ENCODE measurements at places on chromosomes 2 and 18.
A peak's percentile ranks its signal among the peaks of the same experiment; 100 is the strongest.

- H3K27me3 ChIP-seq, result no peaks in the 10 kb centered on the region
- DNase-seq, result peak; percentile 54
- no peaks in the 10 kb centered on the region for H3K4me1 ChIP-seq
- no peaks in the 10 kb centered on the region for H3K36me3 ChIP-seq
- peak overlapping the region; percentile 70 for H3K27ac ChIP-seq
- H3K4me3 ChIP-seq, result no peak overlapping the region
Measured at GRCh38 chr2:42008241-42008921, 39.4 kb upstream of the PKDCC start.

DNA sequence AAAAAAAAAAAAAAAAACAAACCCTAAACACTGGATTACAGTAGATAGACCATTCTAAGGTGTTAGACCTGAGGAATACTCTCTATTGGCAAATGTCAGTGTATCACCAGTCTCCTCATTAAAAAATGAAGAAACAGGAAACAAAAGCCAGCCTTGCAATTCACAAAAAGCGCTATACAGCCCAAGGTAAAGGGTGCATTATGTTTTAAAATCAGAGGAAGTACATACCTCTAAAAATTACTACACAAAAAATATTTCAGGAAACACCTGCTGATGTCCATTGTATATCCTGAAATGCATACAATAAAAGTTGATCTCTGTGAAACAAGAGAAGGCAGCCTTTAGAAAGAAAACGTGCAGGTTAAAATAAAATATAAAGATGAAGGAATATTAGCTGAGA is 54.9 kb upstream of the TSPYL6 start:
- no peak overlapping the region for H3K4me3 ChIP-seq
- H3K36me3 ChIP-seq, result no peaks in the 10 kb centered on the region
- no peak overlapping the region for H3K27ac ChIP-seq
- no peak for DNase-seq

DNA sequence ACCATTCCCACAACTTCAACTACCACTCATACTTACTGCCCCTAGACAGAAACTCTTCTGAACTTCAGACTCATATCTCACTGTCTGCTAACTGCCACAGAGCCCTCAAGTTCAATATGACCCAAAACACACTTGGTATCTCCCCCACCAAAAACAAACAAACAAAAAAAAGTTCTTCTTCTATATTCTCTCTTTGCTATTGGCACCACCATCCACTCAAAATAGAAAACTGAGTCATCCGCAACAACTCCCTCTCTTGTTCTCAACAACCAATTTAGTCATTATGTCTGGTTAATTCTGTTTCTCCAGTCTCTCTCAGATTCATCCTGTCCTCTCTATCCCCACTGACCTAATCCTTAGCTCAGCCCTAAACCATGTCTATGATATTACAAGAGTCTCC is 7.2 kb upstream of the DCTN1 start:
- H3K4me3 ChIP-seq, result no peak overlapping the region
- H3K27ac ChIP-seq, result no peak overlapping the region
- H3K4me1 ChIP-seq, result no peaks in the 10 kb centered on the region
- H3K27me3 ChIP-seq, result no peaks in the 10 kb centered on the region
- no peak for DNase-seq

GRCh38 chr18:11366410-11366809 is 217.0 kb upstream of the PIEZO2 start:
- no peaks in the 10 kb centered on the region for H3K36me3 ChIP-seq
- no peak overlapping the region for H3K27ac ChIP-seq
- H3K4me3 ChIP-seq, result no peak overlapping the region
- DNase-seq, result no peak
- H3K4me1 ChIP-seq, result no peaks in the 10 kb centered on the region

DNA sequence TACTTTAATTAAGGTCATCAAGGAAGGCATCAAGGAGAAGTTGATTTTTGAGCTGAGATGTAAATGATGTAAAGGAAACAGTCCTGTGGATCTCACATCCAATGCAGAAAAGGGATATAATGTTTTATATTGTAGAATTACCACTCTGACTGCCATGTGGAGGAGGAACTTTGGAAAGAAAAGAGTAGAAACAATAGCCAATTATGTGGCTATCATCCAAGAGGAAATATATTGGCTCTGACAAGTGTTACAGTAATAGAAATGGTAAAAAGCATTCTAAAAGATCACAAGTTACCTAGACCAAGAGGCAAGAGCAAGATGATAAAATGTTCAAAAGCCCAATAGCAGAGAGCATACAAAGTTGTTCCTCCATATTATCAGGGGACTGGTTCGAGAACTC is 26.8 kb downstream of the BARD1 start:
- DNase-seq, result no peak
- no peak overlapping the region for H3K4me3 ChIP-seq
- H3K27ac ChIP-seq, result no peak overlapping the region
- no peaks in the 10 kb centered on the region for H3K4me1 ChIP-seq
- H3K27me3 ChIP-seq, result no peaks in the 10 kb centered on the region

- no peak for DNase-seq
- no peak overlapping the region for H3K27ac ChIP-seq
- peak overlapping the region; percentile 58 for H3K4me3 ChIP-seq
- H3K27me3 ChIP-seq, result no peaks in the 10 kb centered on the region
- H3K4me1 ChIP-seq, result no peaks in the 10 kb centered on the region
Measured at GRCh38 chr2:225040856-225041206, 1.4 kb downstream of the DOCK10 start.

- H3K4me3 ChIP-seq, result no peak overlapping the region
- no peaks in the 10 kb centered on the region for H3K27me3 ChIP-seq
- peak; percentile 31 for DNase-seq
- H3K36me3 ChIP-seq, result no peaks in the 10 kb centered on the region
Measured at GRCh38 chr2:43041173-43041591, 185.2 kb downstream of the ZFP36L2 start.
